ENCODE measurements at places on chromosomes 5 and 9. TPM values are rescaled to one million over a fixed set of nuclear protein-coding genes. Genes with fewer than 3 reads are reported as not detected.

DNA sequence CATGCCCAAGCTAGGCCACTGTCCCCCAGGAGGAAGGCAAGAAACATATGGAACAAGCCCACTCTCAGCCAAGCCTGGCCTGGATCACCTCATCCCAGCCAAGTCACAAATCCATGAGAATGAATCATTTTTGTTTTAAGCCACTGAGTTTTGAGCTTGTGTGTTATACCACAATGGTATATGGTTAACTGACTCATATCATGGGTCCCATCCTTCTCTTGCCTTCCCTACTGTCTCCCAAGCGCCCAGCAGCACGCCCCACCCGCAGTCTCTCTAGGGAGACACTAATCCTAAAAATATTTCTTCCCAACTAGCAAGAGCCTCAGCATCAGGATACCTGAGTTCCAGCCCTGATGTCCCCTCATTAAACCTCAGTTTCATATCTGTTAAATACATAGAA, 248.1 kb downstream of the CDK5RAP2 start:
- H3K27me3 ChIP-seq: no peaks in the 10 kb centered on the region
- no peaks in the 10 kb centered on the region for H3K36me3 ChIP-seq
- H3K4me3 ChIP-seq: no peak overlapping the region
- no peaks in the 10 kb centered on the region for H3K4me1 ChIP-seq
- H3K27ac ChIP-seq: no peak overlapping the region
- DNase-seq: no peak

DNA sequence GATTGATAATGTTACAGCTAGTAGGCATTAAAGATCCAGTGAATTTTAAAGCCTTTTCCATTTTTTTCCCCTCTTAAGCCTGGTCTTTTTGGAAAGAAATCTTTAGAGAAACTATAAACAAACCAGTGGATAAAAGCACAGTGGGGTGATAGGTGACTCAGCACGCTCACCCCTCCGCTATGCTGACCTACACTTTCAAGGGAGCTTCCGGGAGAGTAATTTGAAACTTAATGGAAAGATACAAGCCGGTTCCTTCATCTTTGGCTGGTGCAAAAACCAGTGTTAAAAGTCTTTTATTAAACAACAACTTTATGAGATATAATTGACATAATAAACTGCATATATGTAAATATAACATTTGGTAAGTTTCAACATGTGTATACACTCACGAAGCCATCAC, 27.0 kb upstream of the ALDOB start:
- H3K4me3 ChIP-seq: no peak overlapping the region
- H3K27ac ChIP-seq: no peak overlapping the region
- no peak for DNase-seq
- H3K27me3 ChIP-seq: no peaks in the 10 kb centered on the region

NXNL2 gene
- total RNA-seq: not detected

DNA sequence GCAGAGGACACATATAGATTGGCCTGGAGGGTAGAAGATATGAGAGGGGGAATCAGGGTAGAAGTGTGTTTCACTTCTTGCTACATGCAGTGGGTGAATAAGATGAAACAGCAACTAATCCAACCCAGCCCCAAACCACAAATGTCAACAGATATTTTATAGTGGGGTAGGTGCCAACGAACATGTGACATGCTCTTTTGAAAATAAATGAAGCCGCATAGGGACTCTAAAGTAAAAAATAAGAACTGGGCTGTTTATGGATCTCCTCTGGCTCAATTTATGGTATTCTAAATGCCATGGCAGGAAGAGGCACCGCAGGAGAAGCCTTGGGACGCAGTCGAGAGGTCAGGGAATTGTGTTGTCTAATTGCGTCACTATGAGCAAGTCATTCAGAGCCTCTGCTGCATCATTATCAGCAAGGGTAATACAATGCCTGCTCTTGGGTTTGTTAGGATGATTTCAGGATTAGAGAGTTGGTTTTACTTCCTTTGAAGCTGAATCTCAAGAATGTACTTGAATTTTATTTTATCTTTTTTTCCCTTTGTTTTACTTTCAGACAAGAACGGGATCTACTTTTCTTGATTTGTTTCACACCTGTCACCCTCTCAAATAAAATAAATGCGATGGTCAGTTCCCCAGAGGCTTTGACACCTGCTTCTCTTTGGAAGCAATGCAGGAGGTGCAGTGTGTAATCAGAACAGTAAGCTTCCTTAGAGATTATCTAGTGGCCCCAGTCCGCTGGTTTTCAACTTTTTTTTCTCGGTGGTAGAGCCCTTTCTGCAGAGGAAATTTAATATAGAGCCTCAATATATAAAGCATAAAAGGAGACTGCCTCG, 375.6 kb upstream of the CLINT1 start:
- no peaks in the 10 kb centered on the region for H3K36me3 ChIP-seq
- H3K27me3 ChIP-seq: no peaks in the 10 kb centered on the region
- no peaks in the 10 kb centered on the region for H3K4me1 ChIP-seq
- no peak for DNase-seq

DNA sequence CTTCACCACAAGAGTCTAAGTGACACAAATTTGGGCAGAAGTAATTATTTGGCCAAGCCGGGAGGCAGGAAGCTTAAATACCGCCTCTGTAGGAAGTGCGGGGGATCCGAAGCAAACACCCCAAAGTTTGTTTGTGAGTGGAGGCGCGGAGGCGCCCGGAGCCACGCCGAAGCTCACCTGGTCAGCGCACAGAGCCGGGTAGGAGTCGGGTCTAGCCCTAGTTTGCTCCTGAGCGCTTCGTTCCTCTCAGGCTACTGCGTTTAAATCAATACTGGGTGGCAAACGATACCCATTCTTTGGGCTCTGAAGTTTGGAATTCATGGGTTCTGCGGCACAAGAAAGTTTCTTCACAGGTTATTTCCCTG, 855 bp downstream of the MCC start:
- H3K4me1 ChIP-seq: peaks cover 17% of the 10 kb centered on the region
- peak overlapping the region; percentile 62 for H3K4me3 ChIP-seq
- no peak overlapping the region for H3K27ac ChIP-seq

CER1 gene
- not detected for total RNA-seq

DNA sequence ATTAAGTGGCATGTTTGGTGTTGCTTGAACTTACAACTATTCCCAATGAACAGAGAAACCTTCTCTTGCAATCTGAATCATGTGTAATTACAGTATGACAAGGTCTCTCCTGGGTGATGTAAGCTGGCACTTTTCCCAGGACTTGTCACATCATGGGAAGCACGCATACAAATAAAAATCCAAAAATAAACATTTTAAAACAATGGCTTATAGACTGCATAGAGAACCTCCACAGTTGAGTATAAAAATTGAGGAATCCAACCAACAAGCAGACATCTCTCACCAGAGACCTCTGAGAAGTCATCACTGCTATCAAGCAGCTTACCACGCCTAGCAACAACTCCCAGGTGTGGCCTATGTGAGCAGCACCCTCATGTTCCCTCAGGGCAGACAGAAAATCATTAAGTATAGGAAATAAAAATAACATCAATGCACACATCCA, 3.9 kb downstream of the MLLT3 start:
- no peak for DNase-seq
- peaks cover 25% of the 10 kb centered on the region for H3K4me1 ChIP-seq
- no peak overlapping the region for H3K27ac ChIP-seq
- H3K4me3 ChIP-seq: no peak overlapping the region

GRCh38 chr5:6736524-6737042, 23.4 kb downstream of the TENT4A start:
- H3K36me3 ChIP-seq: peaks cover 15% of the 10 kb centered on the region
- no peak overlapping the region for H3K27ac ChIP-seq
- H3K27me3 ChIP-seq: no peaks in the 10 kb centered on the region
- peaks cover 7% of the 10 kb centered on the region for H3K4me1 ChIP-seq
- H3K4me3 ChIP-seq: no peak overlapping the region
- DNase-seq: no peak

GRCh38 chr9:128715436-128715750, 8.5 kb downstream of the ZDHHC12 start:
- no peaks in the 10 kb centered on the region for H3K27me3 ChIP-seq
- no peaks in the 10 kb centered on the region for H3K4me1 ChIP-seq
- no peak overlapping the region for H3K27ac ChIP-seq
- H3K36me3 ChIP-seq: no peaks in the 10 kb centered on the region
- DNase-seq: no peak

DNA sequence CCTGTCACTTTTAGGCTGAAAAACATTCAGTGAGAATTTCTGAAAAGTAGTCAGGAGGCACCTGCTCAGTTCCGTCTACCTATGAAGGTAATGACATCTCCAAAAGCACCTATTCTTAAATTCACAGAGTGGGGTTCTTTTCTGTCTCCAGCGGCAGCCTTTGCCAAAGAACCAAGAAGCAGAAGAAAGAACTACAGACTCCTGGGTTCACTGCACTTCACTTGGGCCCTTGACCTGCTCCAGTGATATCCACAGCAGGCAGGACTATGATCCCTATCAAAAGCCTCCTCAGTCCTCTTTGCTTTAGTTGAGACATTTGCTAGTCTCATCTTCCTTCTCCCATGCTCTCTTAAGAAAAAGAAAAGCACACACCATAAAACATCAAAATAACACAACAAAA, 19.7 kb upstream of the PLPP6 start:
- DNase-seq: no peak
- no peaks in the 10 kb centered on the region for H3K4me1 ChIP-seq
- no peaks in the 10 kb centered on the region for H3K36me3 ChIP-seq
- no peak overlapping the region for H3K4me3 ChIP-seq
- no peaks in the 10 kb centered on the region for H3K27me3 ChIP-seq
- no peak overlapping the region for H3K27ac ChIP-seq

GRCh38 chr9:336039-336438, 121.4 kb downstream of the DOCK8 start:
- no peak overlapping the region for H3K27ac ChIP-seq
- H3K4me3 ChIP-seq: no peak overlapping the region
- peaks cover 86% of the 10 kb centered on the region for H3K36me3 ChIP-seq
- peaks cover 13% of the 10 kb centered on the region for H3K4me1 ChIP-seq

DNA sequence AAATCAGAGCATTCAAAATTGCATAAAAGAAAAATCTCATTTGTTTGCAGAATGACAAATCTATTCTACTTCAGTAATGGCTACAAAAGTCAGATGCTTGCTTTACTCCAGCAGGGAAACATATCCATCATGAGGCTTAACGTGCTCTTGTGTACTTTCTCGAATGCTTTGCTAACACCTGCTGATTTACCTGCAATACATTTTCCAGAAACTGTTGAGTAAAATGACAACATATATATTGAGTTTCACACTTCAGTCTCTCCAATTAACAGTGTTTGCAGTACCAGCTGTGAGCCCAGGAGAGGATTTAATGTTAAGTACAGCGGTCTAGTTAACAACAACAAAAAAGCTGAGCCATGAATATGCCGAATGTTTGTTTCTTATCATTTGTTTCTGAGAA, 391.5 kb upstream of the SMC2 start:
- DNase-seq: no peak
- no peaks in the 10 kb centered on the region for H3K4me1 ChIP-seq
- no peaks in the 10 kb centered on the region for H3K27me3 ChIP-seq
- H3K4me3 ChIP-seq: no peak overlapping the region

DNA sequence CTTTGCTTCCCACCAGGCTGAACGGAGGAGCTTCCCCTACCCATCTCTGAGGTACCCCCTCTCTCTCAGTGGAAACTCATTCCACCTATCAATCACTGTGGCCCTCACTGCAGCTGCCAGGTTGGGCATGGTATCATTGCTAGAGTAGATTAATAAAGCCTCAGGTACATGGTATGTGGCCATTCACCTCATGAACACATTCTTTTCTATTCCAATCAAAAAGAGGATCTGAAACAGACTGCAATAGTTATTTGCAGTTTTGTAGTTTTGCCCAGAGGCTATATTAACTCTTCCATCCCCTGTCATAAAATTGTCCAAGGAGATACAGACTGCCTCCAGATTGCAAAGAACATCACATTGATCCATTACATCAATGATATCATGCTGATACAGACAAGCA, 85.8 kb upstream of the MVB12B start:
- no peaks in the 10 kb centered on the region for H3K4me1 ChIP-seq
- H3K36me3 ChIP-seq: no peaks in the 10 kb centered on the region
- no peaks in the 10 kb centered on the region for H3K27me3 ChIP-seq
- DNase-seq: no peak
- H3K27ac ChIP-seq: no peak overlapping the region

CTXN3 gene
- total RNA-seq: not detected

GRCh38 chr9:97907632-97908031, 14.7 kb downstream of the TRMO start:
- no peaks in the 10 kb centered on the region for H3K27me3 ChIP-seq
- no peak overlapping the region for H3K27ac ChIP-seq
- peak overlapping the region; percentile 37 for H3K4me3 ChIP-seq

BAAT gene
- not detected for total RNA-seq

- no peaks in the 10 kb centered on the region for H3K4me1 ChIP-seq
- H3K36me3 ChIP-seq: no peaks in the 10 kb centered on the region
- H3K27ac ChIP-seq: no peak overlapping the region
Observed at GRCh38 chr5:96573513-96573894, 88.7 kb upstream of the CAST start.

GRCh38 chr5:130502702-130503101, 598.4 kb downstream of the CHSY3 start:
- H3K27ac ChIP-seq: no peak overlapping the region
- no peaks in the 10 kb centered on the region for H3K27me3 ChIP-seq
- H3K36me3 ChIP-seq: no peaks in the 10 kb centered on the region
- no peak for DNase-seq
- H3K4me3 ChIP-seq: no peak overlapping the region

GRCh38 chr5:178143246-178143645, 10.4 kb downstream of the NHP2 start:
- H3K27ac ChIP-seq: no peak overlapping the region
- no peaks in the 10 kb centered on the region for H3K4me1 ChIP-seq
- H3K27me3 ChIP-seq: no peaks in the 10 kb centered on the region
- H3K4me3 ChIP-seq: no peak overlapping the region

GRCh38 chr9:87099407-87099806, 152.1 kb upstream of the GAS1 start:
- no peaks in the 10 kb centered on the region for H3K27me3 ChIP-seq
- H3K36me3 ChIP-seq: no peaks in the 10 kb centered on the region
- no peaks in the 10 kb centered on the region for H3K4me1 ChIP-seq
- no peak overlapping the region for H3K27ac ChIP-seq
- no peak overlapping the region for H3K4me3 ChIP-seq

GRCh38 chr9:35563791-35564197, 41.3 kb upstream of the TESK1 start:
- no peaks in the 10 kb centered on the region for H3K4me1 ChIP-seq
- no peak for DNase-seq
- H3K4me3 ChIP-seq: no peak overlapping the region
- H3K27ac ChIP-seq: no peak overlapping the region
- no peaks in the 10 kb centered on the region for H3K27me3 ChIP-seq

GRCh38 chr9:126401107-126401506, 74.5 kb downstream of the MVB12B start:
- H3K4me1 ChIP-seq: peaks cover 27% of the 10 kb centered on the region
- DNase-seq: no peak
- H3K27ac ChIP-seq: no peak overlapping the region
- H3K27me3 ChIP-seq: no peaks in the 10 kb centered on the region
- H3K36me3 ChIP-seq: no peaks in the 10 kb centered on the region

GRCh38 chr5:149416987-149417710, 38.1 kb upstream of the IL17B start:
- no peaks in the 10 kb centered on the region for H3K4me1 ChIP-seq
- no peaks in the 10 kb centered on the region for H3K27me3 ChIP-seq
- no peak for DNase-seq
- H3K36me3 ChIP-seq: no peaks in the 10 kb centered on the region

GRCh38 chr9:137396634-137397367, 26.2 kb downstream of the EXD3 start:
- no peak overlapping the region for H3K4me3 ChIP-seq
- H3K36me3 ChIP-seq: no peaks in the 10 kb centered on the region
- no peak overlapping the region for H3K27ac ChIP-seq

JAKMIP2 gene
- 1.8 TPM for total RNA-seq

RICTOR gene
- total RNA-seq: 32.0 TPM
